ENCODE measurements at places on chromosomes 2 and 18.

DNA sequence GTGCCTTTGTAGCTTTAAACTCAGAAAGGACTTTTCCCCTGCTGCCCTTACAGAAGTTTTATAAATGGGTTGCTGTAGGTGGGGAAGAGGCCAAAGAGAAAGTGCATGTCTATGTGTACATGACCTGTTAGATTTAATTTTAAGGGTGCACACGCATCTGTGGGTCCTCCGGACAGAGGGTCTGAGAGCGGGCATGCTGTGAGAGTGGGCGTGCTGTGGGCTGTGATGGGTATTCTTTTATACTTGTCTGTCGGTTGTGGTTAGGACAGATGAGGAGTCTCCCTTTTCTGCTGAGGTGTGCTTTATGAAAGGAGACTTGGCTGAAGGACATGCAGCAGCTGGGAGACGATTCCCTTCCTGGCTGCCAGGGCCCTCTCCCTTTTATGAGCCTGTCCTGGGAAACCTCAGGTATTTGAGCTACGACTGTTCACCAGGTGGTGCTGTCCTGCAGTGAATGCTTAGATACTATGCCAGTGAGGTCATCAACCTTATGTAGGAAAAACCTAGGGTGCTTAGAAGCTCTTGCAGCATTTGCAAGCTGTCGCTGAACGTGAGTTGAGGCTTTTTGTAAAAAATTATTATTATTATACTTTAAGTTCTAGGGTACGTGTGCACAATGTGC lies 67.5 kb downstream of the TANC1 start:
- DNase-seq, result no peak

DNA sequence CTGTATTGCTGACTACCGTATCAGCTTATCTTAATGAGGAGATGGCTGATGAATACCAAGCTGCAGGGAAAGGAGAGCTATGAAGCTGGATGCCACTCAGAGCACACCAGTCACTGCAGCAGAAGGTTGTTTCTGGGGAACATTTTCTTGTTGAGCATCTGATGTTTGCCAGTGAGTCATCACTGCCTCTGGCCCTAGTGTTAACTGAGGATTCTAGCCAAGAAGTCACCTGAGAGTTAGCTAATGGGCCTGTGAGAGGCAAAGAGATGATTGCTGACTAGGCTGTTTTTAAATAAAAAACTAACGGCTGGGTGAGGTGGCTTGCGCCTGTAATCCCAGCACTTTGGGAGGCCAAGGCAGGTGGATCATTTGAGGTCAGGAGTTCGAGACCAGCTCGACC lies 37.9 kb downstream of the CCDC150 start:
- DNase-seq, result no peak

GRCh38 chr2:14492920-14493503 lies 139.5 kb upstream of the LRATD1 start:
- DNase-seq, result no peak

DNA sequence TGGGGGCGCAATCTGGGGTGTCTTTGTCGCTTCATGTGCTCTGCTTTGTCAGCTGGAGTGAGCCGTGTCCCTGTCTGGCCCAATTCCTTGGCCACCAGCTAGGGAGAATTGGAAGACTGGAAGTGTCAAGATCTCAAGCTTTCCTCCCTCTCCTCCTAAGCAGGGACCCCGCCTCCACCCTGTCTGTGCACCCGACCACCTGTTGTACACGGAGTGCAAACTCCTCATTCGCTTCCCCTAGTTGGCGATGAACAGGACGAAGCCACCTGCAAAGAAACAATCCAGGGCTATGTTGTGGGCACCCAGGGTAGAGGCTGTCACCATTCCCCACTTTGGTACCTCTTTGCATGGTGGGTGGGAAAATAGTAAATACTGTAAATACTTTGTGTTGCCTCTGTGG lies 1.7 kb upstream of the DQX1 start:
- no peak for DNase-seq

DNA sequence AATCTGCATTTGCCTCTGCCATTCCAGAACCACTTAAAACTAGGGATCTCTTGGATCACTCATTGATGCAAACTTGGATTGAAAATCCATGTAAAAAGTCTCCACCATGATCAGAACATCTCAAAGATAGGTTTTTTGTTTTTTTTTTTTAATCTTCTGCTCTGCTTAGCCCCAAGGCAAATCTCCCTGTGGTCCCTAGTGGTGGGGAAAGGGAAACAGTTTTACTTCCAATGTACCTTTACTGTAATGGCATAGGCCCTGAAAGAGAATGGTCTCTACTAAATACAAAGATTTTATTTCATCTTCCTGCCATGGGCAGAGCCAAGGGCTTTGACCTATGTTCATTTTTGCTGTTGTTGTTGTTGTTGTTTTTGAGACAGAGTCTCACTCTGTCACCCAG lies 78.4 kb downstream of the KANSL1L start:
- no peak for DNase-seq

DNA sequence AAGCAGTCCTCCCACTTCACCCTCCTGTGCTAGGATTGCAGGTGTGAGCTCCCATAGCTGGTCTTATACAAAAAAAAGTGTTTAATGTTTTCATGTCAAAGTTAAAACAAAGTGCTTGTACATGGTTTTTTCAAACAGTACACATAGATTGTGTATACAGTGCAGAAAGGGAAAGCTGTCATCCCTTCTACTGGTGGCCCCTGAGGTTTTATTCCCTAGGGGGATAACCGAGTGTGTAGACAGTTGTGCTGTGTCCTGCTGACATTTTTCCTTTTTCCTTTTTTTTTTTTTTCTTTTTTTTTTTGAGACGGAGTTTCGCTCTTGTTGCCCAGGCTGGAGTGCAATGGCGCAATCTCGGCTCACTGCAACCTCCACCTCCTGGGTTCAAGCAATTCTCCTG lies 10.8 kb downstream of the TUBB6 start:
- DNase-seq, result no peak

- no peak for DNase-seq
These were observed 13.7 kb downstream of the RND3 start for GRCh38 chr2:150473767-150474166.

- DNase-seq, result no peak
These were observed 151.1 kb upstream of the MEIS1 start for GRCh38 chr2:66283787-66284186.

DNA sequence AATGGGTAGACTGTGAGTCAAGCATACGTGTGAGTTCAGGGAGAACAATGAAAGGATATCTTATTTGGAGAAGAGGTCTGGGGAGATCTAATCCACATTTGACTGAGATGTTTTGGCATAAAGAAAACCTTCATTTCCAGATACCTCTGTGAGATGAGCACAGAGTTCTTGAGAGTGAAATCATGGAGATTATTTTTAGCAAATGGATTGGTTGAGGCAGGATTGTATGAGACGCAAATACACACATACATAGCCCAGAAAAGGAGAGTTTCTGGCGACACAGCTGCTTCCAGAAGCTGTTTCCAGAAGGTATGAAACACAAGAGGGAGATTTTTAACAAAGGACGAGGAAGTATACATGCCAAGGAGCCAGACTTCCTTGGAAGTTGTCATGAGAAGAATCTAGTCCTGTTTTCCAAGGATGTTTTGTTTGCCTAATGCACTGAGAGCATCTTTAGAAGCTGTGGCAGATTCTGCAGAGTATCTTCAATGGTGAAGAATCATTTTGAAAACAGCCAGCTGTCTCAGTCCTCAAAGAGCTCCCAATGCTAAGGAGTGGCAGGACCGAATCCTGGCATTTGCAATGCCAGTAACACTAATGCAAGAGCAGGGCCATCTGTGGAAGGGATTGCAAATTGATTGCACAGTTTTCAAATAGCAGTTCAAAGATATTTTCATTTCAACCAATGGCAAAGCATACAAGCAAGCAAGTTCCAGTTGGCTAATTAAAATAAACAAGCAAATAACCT lies 177.2 kb downstream of the SETBP1 start:
- no peak for DNase-seq

DNA sequence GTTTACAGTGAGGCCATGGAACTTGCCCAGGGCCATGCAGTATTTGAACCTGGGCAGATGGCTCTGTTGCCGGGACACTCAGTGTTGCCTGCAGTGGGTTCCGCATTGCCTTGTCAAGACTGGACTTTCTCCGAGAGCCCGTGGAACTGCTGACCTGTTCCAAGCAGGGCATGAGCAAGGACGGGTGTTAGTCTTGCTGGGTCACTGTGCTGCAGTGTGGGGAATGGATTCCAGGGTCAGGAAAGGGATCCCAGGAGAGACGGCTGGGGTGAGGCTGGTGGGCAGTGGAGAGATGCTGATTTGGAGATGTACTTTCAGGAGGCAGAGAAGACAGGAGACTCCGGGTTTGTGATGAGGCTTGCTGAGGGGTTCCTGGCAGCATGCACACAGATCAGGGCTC lies 348.7 kb upstream of the HS6ST1 start:
- no peak for DNase-seq

- DNase-seq, result no peak
These were observed 2.5 kb upstream of the ANO7 start for GRCh38 chr2:241185961-241186360.

GRCh38 chr2:19408592-19408991 lies 50.2 kb upstream of the OSR1 start:
- no peak for DNase-seq
